ENCODE measurements at places on chromosomes 1 and 21.

- DNase-seq = no peak
Measured at GRCh38 chr1:97505289-97505688, 415.5 kb downstream of the DPYD start.

DNA sequence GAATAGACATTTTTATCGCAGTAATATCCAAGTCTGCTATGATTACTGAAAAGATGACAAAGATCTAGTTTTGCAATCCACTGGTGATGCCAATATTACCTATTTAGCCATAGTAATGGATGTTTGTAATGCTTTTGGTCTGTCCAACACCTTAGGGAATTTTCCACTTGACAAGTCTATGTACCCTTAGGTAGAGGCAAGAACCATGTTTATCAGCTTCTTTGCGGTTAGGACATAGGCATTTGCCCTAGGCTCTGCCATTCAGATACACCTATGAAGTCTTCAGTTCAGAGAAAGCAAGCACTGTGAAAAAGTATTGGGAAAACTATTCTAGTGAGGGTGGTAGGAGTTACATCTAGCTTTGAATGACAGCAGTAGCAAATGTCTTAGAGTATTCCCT, 40.2 kb upstream of the SLC35D1 start:
- no peak for DNase-seq

- no peak for DNase-seq
Measured at GRCh38 chr1:243510928-243511327, 255.1 kb downstream of the SDCCAG8 start.

DNA sequence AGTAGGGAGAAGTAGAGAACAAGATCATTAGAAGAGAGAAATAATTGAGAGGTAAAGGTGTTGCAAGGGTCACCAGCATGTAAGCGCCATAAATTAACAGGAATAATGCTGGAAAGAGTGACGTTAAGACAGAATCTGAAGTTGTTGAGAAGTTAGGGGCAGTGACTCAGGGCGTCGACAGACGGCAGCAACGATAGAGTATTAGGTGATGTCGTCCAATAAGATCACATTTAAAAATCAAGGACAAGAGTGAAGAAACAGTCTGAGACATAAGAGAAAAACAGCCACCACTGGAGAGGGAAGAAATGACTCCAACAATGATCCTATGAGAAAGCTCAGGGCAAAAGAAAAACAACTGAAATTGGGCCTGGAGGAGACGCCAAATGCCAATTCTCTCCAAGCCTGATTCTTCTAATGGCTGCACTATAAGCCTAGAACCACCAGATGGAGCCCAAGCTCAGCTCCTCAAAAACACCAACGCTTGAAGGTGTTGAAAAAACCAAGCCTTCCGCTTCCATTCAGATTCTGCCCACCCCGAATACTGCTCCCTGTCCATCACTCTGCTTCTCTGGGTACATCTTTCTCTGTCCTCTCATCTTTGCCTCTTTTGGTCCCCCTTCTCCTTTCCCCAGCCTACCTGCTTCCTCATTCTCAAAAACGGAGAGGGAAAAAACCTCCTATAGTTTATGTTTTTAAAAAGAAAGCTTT, 70.0 kb downstream of the LUZP1 start:
- peak; percentile 47 for DNase-seq

- no peak for DNase-seq
Measured at GRCh38 chr1:59354709-59355337, 57.9 kb downstream of the FGGY start.

- no peak for DNase-seq
Measured at GRCh38 chr1:160429702-160430535, 29.6 kb downstream of the VANGL2 start.

GRCh38 chr1:56185493-56185892, 393.9 kb downstream of the PLPP3 start:
- no peak for DNase-seq

DNA sequence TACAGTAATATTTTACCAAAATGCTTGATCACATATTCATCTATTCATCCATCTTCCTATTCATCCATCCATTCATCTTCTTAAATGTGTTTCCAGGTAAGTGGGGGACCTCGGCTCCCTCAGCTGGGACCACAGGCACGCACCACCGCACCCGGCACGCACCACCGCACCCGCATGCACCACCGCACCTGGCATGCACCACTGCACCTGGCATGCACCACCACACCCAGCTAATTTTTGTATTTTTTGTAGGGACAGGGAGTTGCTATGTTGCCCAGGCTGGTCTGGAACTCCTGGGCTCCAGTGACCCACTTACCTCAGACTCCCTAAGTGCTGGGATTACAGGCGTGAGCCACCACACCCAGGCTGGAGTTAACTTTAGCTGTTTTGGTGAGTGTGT, 21.2 kb downstream of the ACTRT2 start:
- DNase-seq = no peak

DNA sequence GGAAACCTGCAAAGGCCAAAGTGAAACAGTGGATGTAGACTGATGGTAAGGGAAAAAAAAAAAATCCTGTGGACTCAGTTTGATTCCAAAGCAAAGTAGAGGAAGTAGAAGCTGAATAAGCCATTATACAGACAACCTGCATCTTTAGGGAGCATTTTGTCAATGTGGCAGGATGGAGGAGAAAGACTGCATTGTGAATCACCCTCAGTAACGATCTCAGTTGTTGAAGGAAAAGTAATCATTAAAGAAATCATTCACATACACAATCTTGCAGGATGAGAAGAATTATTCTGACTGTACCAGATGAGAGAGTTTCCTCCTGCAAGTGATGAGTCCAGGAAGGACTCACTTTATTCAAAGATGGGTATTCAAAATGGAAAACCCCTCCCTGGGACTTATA, 45.1 kb upstream of the TRIM67 start:
- DNase-seq = no peak

DNA sequence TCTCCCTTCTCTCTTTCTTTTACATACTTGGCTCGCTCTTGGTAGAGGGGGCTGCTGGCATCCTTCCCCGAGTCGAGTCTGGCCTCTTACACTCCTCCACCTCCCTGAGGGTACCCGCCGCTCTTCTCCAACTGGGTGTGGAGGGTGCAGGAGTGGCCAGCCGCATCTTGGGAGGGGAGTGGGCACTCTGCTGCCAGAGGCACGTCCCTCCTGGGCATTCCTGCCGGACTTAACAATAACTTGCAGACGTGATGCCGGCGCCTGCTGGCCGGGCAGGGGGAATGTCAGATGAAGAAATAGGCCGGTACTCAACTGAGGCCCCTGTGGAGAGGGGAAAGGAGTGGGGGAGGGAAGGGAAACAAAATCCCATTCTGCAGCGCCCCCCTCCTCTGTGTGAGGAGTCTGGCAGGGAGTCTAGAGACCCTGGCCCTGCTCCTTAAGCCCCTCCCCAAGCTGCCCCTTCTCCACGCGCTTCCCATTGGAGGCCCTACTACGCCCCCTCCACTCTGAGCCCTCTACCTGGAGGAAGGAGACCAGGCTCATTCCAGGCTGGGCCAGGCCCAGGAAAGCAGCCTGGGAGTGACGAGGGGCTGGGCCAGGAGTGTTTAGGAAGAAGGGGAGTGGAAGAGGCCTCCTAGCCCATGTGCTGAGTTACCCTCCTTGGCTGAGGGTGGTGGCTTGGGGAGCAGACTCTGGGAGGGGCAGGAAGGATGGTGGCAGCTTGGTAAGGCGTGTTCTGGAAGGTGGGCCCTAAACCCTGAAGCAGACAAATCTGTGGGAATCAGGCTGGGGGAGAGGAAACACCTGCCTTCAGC, 1.8 kb downstream of the ATP2B4 start:
- no peak for DNase-seq

DNA sequence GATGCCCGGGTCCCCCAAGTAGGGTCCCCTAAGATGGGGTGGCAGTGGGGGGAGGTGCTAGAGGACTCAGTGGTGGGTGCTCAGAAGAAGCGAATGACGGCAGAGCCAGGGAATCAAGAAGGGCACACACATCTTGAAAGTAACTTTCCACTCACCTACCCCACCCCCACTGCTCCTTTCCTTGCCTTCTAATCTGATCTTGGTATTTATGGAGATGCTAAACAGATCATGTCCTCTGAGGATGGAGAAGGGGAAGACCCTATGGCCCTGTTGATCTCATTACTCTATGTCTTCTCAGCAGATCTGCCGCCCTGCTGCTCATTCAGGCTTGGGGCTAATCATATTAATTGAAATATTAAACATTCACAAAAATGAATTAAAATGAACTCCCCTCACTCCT, 2.1 kb upstream of the CELF3 start:
- DNase-seq = no peak

GRCh38 chr1:221170171-221170570, 290.9 kb downstream of the HLX start:
- DNase-seq = no peak

DNA sequence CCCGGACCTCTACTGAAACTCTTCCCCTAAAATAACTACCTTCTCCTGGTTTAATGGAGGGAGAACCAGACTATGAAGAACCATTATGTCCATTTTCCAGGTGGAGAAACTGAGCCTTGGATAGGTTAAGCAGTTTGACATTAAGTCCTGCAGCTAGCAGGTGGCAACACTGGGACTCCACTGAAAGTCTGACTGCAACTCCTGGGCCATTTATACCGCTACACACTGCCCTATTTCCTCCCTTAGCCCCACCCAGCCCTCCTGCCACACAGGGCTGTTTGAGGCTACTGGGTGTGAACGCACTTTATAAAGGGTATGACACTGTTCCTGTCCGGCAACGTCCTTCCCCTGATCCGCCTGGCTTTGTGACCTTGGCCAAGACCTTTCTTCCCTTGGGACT, 511 bp upstream of the INPP5B start:
- DNase-seq = no peak

GRCh38 chr1:15028102-15028501, 125.4 kb upstream of the TMEM51 start:
- no peak for DNase-seq

- DNase-seq = no peak
Measured at GRCh38 chr1:166272155-166272554, 105.4 kb upstream of the FAM78B start.

GRCh38 chr1:36855699-36856494, 178.4 kb downstream of the GRIK3 start:
- no peak for DNase-seq

DNA sequence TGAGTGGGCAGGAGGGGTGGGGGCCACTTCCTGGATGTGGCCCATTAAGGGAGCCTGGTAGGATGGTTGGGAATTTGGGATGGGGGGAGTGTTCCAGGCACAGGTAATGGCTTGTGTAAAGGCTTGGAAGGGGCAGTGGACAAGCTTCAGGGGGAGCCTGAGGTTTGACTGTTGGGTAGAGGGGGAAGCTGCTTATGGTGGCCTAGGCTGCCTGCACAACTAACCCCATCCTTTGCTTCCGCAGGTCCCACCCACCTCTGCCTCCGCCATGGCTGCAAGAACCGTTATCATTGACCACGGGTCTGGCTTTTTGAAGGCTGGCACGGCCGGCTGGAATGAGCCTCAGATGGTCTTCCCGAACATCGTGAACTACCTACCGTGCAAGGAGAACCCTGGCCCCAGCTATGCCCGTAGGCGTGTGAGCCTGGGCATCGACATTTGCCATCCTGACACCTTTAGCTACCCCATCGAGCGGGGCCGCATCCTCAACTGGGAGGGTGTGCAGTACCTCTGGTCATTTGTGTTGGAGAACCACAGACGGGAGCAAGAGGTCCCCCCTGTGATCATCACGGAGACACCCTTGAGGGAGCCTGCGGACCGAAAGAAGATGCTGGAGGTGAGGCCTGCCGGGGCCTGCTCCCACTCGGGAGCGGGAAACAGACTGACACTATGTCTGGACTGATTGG, 67.8 kb downstream of the ACTL8 start:
- no peak for DNase-seq

GRCh38 chr1:59445040-59445439, 148.1 kb downstream of the FGGY start:
- DNase-seq = no peak

GRCh38 chr1:67988066-67988465, 62.4 kb downstream of the DIRAS3 start:
- no peak for DNase-seq

GRCh38 chr1:93638981-93639380, 42.7 kb downstream of the BCAR3 start:
- no peak for DNase-seq

DNA sequence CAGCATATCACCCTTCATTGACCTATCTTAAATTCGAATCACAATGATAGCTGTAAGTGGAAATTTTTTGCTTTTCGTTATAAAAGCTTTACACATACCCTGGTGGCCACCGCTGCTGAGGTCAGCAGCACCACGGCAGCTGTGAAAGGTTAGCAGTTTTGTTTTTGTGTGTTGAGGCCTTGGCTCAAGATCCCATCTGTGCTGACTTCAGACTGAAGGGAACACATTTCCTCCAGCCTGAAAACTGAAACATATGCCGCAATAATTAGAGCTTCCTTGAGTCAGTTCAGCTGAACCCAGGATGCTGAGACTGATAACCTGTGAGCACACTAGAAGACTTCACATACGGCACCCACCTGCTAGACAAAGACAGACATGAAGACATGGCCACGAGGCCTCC, 103.0 kb downstream of the SMYD3 start:
- DNase-seq = no peak

- DNase-seq = no peak
Measured at GRCh38 chr1:34113362-34113761, 51.7 kb downstream of the CSMD2 start.

DNA sequence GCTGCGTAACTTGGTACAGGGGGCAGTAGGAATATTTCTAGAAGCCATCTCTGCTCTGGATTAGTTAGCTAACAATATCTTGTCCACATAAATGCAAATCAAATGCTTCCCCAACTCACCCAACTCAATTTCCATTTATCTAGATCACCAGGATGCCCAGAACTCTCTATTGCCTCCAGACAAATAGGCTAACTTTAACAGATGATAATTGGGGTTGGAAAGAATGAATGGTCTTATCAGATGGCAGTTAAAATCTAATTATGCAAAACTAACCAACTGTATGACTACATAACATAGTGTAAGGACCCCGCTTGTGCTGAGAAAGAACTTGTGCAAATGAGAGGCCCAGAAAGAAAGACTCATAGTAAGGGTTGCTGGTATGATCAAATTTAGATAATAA, 1024.8 kb downstream of the PLA2G4A start:
- DNase-seq = no peak

DNA sequence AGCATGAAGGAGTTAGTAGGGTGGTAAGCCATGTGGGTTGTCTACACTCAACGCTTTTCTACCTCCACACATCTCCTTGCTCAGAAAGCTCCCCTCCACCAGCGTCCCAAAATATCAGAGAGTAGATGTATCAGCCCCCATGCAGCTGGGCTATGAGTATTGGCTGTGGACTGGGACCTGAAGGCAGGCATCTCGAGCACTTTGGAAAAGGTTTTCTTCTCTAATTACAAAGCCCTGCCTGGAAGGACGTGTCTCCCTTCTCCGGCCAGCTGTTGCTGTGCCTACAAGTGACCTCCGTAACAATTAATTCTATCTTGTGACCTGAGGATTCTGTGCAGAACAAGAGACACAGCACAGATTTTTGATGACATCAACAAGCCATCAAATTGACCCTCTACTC, 142.0 kb upstream of the RUNX1 start:
- DNase-seq = no peak
